ENCODE measurements at places on chromosomes 5 and 9.
A peak's percentile ranks its signal among the peaks of the same experiment; 100 is the strongest.

DNA sequence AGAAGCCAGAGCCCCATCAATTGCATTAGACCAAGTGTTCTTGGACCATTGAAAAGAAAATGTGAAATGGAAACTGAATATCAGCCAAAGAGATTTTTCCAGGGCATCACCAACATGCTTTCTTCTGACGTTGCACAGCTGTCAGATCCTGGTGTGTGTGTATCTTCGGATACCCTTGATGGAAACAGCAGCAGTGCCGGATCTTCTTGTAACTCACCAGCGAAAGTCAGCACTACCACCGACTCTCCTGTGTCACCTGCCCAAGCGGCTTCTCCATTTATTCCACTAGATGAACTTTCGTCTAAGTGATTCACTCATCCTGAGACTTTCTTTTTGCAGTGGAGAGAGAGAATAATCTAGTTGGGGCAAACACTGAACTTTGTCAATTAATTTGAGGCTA, 75.7 kb downstream of the PIP5K1B start:
- DNase-seq: no peak

GRCh38 chr5:132802044-132802684, 10.9 kb upstream of the SOWAHA start:
- DNase-seq: no peak

DNA sequence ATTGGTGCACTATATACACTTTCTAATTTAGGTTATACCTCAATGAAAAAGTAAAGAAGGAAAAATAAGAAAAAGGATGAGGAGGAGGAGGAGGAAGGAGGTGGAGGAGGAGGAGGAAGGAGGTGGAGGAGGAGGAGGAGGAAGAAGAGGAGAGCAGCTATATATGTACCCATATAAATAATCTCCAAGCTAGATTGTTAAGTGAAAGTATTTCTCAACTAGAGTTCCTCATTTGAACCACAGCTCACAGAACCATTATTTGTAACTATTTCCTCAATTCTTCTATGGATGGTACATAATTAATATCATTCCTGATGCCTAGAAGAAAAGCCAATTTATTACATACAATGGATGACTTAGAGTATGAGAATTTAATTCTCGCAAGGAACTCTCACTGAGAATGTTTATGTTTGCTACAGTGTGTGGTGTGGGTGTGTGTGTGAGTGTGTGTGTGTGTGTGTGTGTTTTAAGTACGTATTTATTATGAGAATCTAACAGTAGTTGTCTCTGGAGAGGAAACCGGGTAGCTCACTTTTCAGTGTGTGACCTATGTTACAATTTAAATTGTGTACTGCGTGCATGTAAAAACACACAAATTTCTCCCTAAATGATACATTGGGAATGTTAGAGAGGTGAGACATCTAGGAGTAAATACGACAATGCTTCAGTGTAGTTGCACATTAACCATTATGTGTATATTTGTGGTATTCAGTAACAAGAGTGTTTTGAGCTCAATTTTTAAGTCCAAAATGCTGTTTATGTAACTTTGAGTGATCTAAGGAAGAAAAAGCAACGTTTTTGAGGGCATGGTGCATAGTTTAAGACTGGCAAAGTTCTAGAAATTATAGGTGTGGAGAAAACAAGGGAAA, 20.2 kb upstream of the NREP start:
- no peak for DNase-seq

- no peak for DNase-seq
These were observed 32.8 kb downstream of the PLAC8L1 start for GRCh38 chr5:146072595-146072994.

DNA sequence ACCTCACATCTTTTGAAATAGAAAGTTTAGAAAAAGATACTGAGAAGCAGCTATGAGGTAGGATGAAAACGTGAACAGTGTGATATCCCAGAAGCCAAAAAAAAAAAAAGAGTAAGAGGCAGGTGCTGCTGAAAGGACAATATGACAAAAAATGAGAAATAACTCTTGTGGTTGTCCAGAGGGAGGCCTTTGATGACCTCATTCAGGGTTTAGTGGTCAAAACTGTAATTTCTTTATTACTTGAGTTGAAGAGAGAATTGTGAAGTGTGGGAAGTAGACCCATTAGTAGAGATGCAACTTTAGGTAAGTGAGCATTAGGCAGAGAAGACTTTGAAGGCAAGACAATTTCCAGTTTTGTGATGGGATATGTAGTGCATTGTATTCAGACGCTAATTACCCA, 1306.3 kb upstream of the ACO1 start:
- DNase-seq: no peak

DNA sequence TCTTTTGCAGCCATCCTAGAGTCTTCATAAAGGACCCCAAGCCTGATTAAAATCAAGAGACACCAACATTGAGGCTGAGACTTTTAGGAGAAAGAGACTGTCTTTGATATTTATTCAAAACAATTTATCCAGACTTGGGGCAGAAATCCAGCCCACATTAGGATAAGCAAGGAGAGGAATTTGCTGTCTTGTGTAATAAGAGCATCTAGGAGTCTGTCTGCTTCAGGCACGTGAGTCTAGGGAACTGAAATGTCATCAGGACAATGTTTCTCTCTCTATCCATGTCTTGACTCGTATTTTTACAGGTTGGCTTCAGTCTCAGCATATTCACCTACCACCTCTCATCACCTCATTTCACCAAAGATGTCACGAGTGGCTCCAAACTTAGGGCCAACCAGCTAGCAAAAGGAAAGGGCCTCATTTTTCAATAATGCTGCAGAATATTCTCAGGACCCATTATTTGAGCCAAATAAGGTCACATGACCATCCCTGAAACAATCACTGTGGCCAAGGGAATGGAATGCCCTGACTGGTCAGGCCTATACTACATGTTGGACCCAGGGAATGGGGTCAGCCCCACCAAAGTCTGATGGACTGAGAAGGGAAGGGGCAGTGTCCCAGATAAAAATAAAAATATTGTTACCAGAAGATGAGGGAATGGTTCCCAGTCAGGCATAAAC, 70.3 kb upstream of the SAP30L start:
- no peak for DNase-seq

DNA sequence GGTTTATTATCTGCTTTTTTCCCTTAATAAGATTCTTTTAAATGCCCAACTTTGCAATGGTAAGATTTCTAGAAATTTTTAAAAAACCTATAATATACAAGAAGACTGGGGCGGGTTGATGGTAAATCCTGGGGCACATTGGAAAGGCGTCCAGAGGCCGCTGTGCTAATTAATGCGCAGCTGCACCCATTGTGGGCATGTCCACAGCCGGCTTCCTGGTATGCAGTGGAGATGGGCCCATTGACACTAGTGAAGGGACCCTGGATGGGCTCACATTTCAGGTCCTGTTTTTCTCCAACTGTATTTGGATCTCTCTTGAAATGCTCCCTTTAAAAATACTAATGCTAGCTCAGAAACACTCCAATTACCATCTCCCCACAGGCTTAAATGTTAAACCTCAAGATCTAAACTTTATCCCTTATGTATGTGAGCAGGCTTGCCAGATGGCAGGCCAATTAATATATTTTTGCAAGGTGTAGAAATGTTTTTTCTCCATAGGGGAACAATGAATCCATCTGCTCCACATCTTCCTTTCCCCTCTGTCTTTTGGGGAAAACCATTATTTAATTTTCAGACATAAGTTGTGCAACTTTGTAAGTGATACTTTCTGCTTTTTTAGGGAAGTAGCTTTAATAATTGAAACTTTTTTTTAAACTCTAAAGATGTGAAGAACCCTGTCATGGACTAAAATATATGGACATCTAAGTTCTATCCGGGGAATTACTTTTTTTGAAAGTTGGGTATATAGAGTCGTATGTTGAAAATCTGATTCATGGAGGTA, 177.3 kb downstream of the CD180 start:
- DNase-seq: no peak

DNA sequence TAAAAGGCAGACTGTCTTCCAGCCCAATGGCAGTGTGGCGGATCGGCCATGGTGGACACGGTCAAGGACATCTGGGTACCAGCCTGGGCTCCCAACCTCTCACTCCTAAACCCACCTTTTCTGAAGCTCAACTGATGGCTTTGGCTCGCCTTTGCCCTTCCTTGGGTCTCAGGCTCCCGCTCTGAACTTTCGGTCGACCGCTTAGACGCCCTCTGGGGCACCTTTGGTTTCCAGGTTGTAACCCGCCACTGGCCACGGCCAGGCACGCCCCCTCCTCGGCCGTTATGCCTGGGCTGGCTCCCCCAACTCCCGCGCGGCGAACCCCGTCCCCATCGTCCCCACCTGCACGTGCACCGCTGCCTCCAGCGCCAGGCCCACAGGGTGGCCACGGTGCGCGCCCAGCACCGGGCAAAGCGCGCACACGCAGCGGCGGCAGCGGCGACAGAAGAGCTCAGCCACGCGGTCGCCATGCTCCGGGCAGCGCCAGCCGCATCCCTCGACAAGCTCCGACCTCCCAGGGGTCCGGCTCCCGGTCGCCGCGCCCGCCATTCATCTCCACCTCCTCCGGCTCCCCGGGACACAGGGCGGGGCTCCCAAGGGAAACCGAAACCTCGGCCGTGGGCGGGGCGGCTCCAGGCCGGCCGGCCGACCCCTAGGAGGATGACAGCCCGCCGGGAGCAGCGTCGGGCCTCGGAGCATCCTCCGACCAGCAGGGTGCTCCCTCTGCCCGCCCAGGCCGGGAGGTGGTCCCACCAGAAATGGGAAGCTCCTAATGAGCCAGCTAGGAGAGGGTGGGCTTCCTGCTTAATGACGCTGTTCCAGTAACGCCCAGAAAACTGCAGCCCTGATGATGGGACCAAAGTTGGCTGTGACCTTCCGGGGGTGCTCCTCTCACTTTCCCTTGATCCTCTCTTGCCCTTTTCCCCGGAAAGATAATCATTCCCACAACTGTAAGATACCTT, at the start of gene TRIM14:
TSS of gene TRIM14 (minus strand) at position 583 of the 962 bp plus-strand sequence. CDS start at position 549, 34 bp downstream.
- DNase-seq: peak; percentile 69

- DNase-seq: no peak
These were observed 124.3 kb upstream of the SLC25A48 start for GRCh38 chr5:135710045-135710675.

DNA sequence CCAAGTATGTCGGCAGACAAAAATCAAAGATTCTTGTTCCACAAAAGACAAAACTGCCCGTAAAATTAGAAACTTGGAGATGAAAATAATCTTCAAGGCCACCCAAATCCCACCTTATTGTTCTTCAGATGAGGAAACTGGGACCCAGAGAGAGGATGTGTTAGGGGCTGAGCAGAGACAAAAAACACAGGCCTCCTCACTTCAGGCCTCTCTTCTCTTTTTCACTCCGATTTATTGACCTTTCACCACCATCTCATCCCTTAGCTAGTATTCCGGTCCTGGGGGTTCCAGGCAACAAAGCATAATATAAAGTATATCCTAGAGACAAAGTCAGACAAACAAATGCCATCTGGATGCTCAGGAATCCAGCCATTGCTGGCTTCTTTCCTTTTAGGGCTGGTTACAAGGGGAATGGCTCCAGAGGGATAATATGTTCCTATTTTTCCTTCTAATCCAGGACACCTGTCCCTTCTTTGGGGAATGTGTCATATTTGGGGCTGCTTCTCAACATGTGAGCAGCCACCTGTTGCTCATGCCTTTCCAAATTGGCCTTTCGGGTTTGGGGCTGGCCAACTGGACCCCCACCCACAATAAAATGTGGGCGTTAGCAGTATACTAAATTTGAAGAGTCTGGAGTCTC, 42.2 kb upstream of the AFAP1L1 start:
- no peak for DNase-seq

GRCh38 chr9:131126059-131126426, 657 bp downstream of the NUP214 start:
- DNase-seq: no peak

GRCh38 chr5:2714026-2714425, 37.5 kb downstream of the IRX2 start:
- DNase-seq: no peak

GRCh38 chr9:70962761-70963440, 158.5 kb downstream of the TRPM3 start:
- DNase-seq: no peak

DNA sequence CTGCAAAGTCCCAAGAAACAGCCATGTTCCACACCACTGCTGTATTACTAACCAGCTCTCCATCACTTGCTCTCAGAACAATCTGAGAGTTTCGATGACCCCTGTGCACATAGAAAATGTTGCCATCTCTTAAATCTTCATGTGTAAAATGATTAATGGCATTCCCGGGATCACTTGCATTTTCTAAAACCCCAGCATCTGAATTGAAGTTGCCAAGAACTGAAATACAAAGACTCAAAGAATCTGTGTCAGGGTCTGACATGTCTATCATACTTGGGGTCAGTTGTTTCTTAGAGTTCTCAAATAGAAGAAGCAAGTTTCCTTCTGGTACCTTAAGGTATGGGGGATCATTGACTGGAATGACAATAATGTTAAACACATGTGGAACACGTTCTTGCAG, 115.1 kb downstream of the ESM1 start:
- no peak for DNase-seq

DNA sequence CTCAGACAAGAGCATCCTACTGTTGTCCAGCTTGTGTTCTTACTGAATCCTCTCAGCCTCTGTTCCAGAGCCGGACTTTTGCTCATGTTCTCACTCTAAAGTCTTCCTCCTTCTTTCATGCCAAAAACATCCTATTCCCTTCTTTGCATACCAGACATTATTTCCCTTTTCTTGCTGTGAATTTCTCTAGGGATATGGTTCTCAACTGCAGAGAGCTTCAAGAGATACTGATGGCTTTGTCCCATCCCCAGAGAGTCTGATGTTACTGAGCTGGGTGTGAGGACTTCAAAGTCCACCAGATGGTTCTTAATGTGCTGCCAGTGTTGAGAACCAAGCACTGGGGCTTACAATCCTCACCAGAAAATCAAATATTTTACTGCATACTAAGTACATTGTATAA, 98.6 kb upstream of the FER start:
- no peak for DNase-seq

All from stimulated activated CD4-positive, alpha-beta T cell treated with anti-CD3 and anti-CD28 coated beads, Interleukin-12 subunit alpha, Interleukin-12 subunit beta, amount 100 ng/mL, for 24 hours (primary cell).